HT-29 (cell line): ENCODE measurements at places on chromosomes 12 and 14. TPM values are rescaled to one million over a fixed set of nuclear protein-coding genes. Genes with fewer than 3 reads are reported as not detected.

The TSHR gene
- total RNA-seq, result not detected in 2 replicates

The TAS2R20 gene
- 0.79 and 0.86 TPM in 2 replicates for total RNA-seq

The KRT79 gene
- not detected in 2 replicates for total RNA-seq

The GEMIN2 gene
- 10.3 and 15.7 TPM in 2 replicates for total RNA-seq

The TAS2R10 gene
- total RNA-seq, result 0.21 and 0.36 TPM in 2 replicates

The GZMB gene
- total RNA-seq, result not detected in 2 replicates

The ABCC9 gene
- total RNA-seq, result not detected in 2 replicates

The LHX5 gene
- total RNA-seq, result not detected in 2 replicates

The TPH2 gene
- total RNA-seq, result not detected in 2 replicates

The CCDC197 gene
- total RNA-seq, result not detected in 2 replicates

The TUBA1A gene
- 6.1 and 7.3 TPM in 2 replicates for total RNA-seq

The P2RX2 gene
- total RNA-seq, result not detected in 2 replicates

The ERP27 gene
- 0.28 and 0.37 TPM in 2 replicates for total RNA-seq

The LIN52 gene
- 4.4 TPM in 2 replicates for total RNA-seq

The KRT86 gene
- 0.13 and 0.81 TPM in 2 replicates for total RNA-seq

The KRT85 gene
- not detected in 2 replicates for total RNA-seq

The IAPP gene
- not detected in 2 replicates for total RNA-seq

The BAG5 gene
- 11.7 and 12.1 TPM in 2 replicates for total RNA-seq

The TCP11L2 gene
- total RNA-seq, result 8.0 and 8.7 TPM in 2 replicates

The GLI1 gene
- 2.0 and 4.2 TPM in 2 replicates for total RNA-seq

The AMIGO2 gene
- 24.3 and 26.2 TPM in 2 replicates for total RNA-seq

The STYK1 gene
- total RNA-seq, result 7.4 and 12.8 TPM in 2 replicates

The VDR gene
- 15.3 and 15.4 TPM in 2 replicates for total RNA-seq

The ORAI1 gene
- 16.9 and 19.9 TPM in 2 replicates for total RNA-seq

The LRCOL1 gene
- not detected in 2 replicates for total RNA-seq

The KRT8 gene
- 5,686 and 5,723 TPM in 2 replicates for total RNA-seq

The TAS2R13 gene
- 0.16 and 0.46 TPM in 2 replicates for total RNA-seq

The GYS2 gene
- total RNA-seq, result not detected in 2 replicates

The TTC5 gene
- total RNA-seq, result 3.7 and 5.3 TPM in 2 replicates

The USP5 gene
- total RNA-seq, result 122 and 136 TPM in 2 replicates

The IFNG-AS1 gene
- total RNA-seq, result not detected in 2 replicates

The DDN gene
- total RNA-seq, result 0.66 and 0.83 TPM in 2 replicates

The APOF gene
- not detected in 2 replicates for total RNA-seq

The KLRC1 gene
- total RNA-seq, result 0.29 TPM in 1 of 2 replicates, not detected in the other

The SLC15A5 gene
- not detected in 2 replicates for total RNA-seq

The FRS2 gene
- 8.0 and 11.5 TPM in 2 replicates for total RNA-seq

The SGPP1 gene
- total RNA-seq, result 6.5 and 11.1 TPM in 2 replicates

The SLCO1C1 gene
- not detected in 2 replicates for total RNA-seq

The SLC17A8 gene
- total RNA-seq, result not detected in 2 replicates

The SIX4 gene
- 7.5 and 8.1 TPM in 2 replicates for total RNA-seq

The RNASE7 gene
- not detected in 2 replicates for total RNA-seq

The IFI27L2 gene
- 52.3 and 56.9 TPM in 2 replicates for total RNA-seq

The REC8 gene
- 3.4 and 14.0 TPM in 2 replicates for total RNA-seq

The MEG3 gene
- total RNA-seq, result not detected in 2 replicates

The FCF1 gene
- 7.4 and 11.2 TPM in 2 replicates for total RNA-seq

The ZC3H10 gene
- total RNA-seq, result 3.9 and 4.1 TPM in 2 replicates

The LIN7A gene
- total RNA-seq, result not detected in 2 replicates

The ANGEL1 gene
- total RNA-seq, result 5.2 and 6.2 TPM in 2 replicates

The MRPL42 gene
- 39.5 and 43.4 TPM in 2 replicates for total RNA-seq

The C14orf39 gene
- total RNA-seq, result not detected in 2 replicates

The SLCO1B1 gene
- 0.21 and 0.36 TPM in 2 replicates for total RNA-seq

The STAC3 gene
- 0.41 and 1.1 TPM in 2 replicates for total RNA-seq

The SMIM41 gene
- not detected in 2 replicates for total RNA-seq

The NGB gene
- total RNA-seq, result not detected in 2 replicates

The GALNT6 gene
- 6.1 and 16.3 TPM in 2 replicates for total RNA-seq

The OAS2 gene
- total RNA-seq, result 3.4 and 5.8 TPM in 2 replicates

The HCAR3 gene
- total RNA-seq, result 0.73 and 1.3 TPM in 2 replicates

The SLC24A4 gene
- not detected in 2 replicates for total RNA-seq

The REP15 gene
- total RNA-seq, result 0.38 and 0.57 TPM in 2 replicates
